ENCODE measurements at places on chromosomes 1 and 21.
A peak's percentile ranks its signal among the peaks of the same experiment; 100 is the strongest.

- no peaks in the 10 kb centered on the region for H3K4me1 ChIP-seq
- no peaks in the 10 kb centered on the region for H3K36me3 ChIP-seq
- no peak overlapping the region for H3K4me3 ChIP-seq
- no peak overlapping the region for H3K27ac ChIP-seq
- DNase-seq: no peak
Measured at GRCh38 chr1:65011983-65012382, 45.6 kb upstream of the JAK1 start.

DNA sequence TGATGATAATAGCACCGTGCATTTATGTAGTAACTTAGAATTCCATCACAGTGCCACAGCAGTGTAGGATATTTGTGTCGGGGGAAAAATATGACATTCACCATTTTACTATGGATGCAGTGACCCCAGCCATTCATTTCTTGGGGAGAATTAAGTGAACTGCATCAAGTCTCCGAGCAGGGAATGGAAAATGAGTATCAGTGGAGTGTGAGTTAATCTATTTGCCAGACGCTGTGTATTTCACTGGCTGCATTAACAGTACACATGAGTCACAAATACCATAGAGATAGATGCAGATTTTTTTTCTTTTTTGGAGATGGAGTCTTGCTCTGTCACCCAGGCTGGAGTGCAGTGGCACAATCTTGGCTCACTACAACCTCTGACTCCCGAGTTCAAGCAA is 33.8 kb upstream of the SLC45A1 start:
- DNase-seq: no peak
- peaks cover 34% of the 10 kb centered on the region for H3K4me1 ChIP-seq
- no peak overlapping the region for H3K27ac ChIP-seq
- no peak overlapping the region for H3K4me3 ChIP-seq
- peaks cover 3% of the 10 kb centered on the region for H3K27me3 ChIP-seq

GRCh38 chr1:9093581-9093980 is 24.1 kb upstream of the SLC2A5 start:
- peaks cover 3% of the 10 kb centered on the region for H3K27me3 ChIP-seq
- H3K4me1 ChIP-seq: peaks cover 5% of the 10 kb centered on the region
- no peak for DNase-seq
- H3K36me3 ChIP-seq: peaks cover 14% of the 10 kb centered on the region

DNA sequence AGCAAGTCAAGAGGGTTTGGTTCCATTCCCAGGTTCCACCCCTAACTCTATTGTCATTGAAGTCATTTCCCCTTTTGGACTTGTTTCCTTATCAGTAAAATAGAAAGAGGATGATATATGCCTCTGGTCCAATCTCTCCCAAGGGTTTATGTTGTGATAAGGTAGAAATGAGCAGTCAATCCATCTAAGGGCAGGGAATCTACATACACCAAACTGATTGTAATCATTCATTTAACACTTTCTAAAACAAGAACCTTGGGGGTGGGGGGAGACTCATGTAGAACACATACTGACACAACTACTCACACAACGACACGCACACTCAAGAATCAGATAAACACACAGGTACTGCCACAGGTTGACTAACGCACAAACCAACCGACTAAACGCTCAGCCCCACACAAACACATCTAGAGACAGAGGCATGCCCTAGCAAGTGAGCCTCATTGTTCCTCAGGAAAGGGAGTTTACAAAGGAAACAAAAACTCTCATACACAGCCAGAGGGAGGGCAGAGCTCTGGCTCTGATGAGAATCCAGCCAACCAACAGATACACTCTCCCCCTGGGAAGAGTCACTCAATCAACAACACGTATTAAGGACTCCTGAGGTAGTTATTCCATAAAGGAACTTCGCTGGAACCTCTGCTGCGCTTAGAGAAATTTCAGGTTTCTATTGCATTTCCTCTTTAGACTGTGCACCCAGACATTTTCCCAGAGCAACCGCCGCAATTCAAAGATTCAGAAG is 1.0 kb downstream of the F11R start:
- no peak overlapping the region for H3K27ac ChIP-seq
- peaks cover 20% of the 10 kb centered on the region for H3K4me1 ChIP-seq
- no peak for DNase-seq
- H3K4me3 ChIP-seq: peak overlapping the region; percentile 83
- H3K36me3 ChIP-seq: no peaks in the 10 kb centered on the region

- H3K4me3 ChIP-seq: no peak overlapping the region
- no peak for DNase-seq
- H3K36me3 ChIP-seq: no peaks in the 10 kb centered on the region
Measured at GRCh38 chr1:10675813-10676212, 120.6 kb downstream of the CASZ1 start.

DNA sequence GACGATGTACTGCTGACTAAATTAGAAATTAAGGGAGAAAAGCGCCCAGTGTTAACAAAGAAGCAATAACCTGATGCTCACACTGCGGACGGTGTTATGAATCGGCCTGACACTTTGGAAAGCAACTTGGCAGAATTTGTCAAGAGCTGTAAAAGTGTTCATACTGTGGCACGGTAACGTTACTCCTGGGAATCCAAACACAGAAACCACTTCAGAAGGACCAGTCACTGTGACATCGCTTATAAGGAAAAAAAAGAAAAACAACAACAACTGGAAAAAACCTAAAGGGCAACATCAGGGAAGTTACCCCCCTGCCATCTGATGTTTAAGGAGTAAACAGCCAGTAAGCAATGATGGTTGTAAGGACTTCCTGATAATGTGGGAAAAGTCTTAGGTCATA is 27.7 kb downstream of the CAPZB start:
- peaks cover 7% of the 10 kb centered on the region for H3K36me3 ChIP-seq
- DNase-seq: no peak
- peaks cover 3% of the 10 kb centered on the region for H3K27me3 ChIP-seq
- peaks cover 74% of the 10 kb centered on the region for H3K4me1 ChIP-seq
- peak overlapping the region; percentile 57 for H3K4me3 ChIP-seq

- no peaks in the 10 kb centered on the region for H3K36me3 ChIP-seq
- DNase-seq: no peak
- H3K27me3 ChIP-seq: peaks cover 50% of the 10 kb centered on the region
- peaks cover 15% of the 10 kb centered on the region for H3K4me1 ChIP-seq
- no peak overlapping the region for H3K4me3 ChIP-seq
- no peak overlapping the region for H3K27ac ChIP-seq
Measured at GRCh38 chr1:19758227-19758830, 41.4 kb downstream of the TMCO4 start.

- H3K36me3 ChIP-seq: peaks cover 39% of the 10 kb centered on the region
- H3K4me3 ChIP-seq: peak overlapping the region; percentile 87
- H3K27me3 ChIP-seq: peaks cover 14% of the 10 kb centered on the region
- H3K4me1 ChIP-seq: peaks cover 20% of the 10 kb centered on the region
- no peak overlapping the region for H3K27ac ChIP-seq
- no peak for DNase-seq
Measured at GRCh38 chr1:247111259-247111699, 7.1 kb upstream of the ZNF669 start.

DNA sequence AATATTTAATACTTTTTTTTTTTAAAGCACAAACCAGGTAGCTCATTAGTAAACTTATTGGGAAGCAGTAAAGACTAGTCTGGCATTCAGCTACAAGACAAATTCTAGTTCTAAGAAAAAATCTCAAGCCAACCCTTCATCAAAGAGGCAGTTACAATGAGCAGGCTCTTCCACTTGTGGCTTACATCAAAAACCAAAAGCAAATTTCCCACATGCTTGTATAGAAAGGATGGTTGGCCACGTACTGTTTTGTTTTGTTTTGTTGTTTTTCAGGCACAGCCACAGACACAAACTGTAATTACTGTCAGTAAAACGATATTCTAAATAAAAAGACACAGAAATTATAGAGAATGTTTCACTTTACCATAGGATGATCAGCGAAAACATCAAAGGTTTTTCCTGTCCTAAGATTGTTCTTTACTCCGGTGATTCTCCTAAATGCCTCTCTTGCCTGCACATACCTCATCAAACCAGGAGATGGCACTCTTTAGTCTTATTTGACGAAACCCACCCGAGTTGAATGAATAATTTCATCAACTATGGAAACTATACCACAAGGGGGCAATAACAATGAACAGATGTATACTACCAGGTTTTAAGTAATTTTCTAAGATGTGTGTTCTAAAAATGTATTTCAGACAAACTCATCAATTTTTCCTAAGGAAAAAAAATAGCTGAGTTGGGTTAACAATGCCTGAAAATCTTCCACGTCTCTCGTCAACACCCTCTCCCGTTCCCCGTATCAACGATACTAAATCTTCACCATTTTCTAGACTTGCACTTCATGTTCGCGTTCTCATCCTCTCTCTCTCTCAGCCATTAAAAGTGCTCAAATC is 26.9 kb downstream of the RPL5 start:
- DNase-seq: peak; percentile 51
- H3K27me3 ChIP-seq: no peaks in the 10 kb centered on the region
- H3K4me1 ChIP-seq: no peaks in the 10 kb centered on the region

- no peak overlapping the region for H3K4me3 ChIP-seq
- DNase-seq: no peak
- H3K36me3 ChIP-seq: no peaks in the 10 kb centered on the region
- H3K27ac ChIP-seq: no peak overlapping the region
- H3K27me3 ChIP-seq: peaks cover 12% of the 10 kb centered on the region
- peaks cover 17% of the 10 kb centered on the region for H3K4me1 ChIP-seq
Measured at GRCh38 chr1:230728710-230729392, 14.9 kb upstream of the AGT start.

- H3K4me3 ChIP-seq: no peak overlapping the region
- no peak for DNase-seq
- H3K27ac ChIP-seq: no peak overlapping the region
- H3K36me3 ChIP-seq: no peaks in the 10 kb centered on the region
Measured at GRCh38 chr1:154729031-154729442, 121.1 kb upstream of the ADAR start.

DNA sequence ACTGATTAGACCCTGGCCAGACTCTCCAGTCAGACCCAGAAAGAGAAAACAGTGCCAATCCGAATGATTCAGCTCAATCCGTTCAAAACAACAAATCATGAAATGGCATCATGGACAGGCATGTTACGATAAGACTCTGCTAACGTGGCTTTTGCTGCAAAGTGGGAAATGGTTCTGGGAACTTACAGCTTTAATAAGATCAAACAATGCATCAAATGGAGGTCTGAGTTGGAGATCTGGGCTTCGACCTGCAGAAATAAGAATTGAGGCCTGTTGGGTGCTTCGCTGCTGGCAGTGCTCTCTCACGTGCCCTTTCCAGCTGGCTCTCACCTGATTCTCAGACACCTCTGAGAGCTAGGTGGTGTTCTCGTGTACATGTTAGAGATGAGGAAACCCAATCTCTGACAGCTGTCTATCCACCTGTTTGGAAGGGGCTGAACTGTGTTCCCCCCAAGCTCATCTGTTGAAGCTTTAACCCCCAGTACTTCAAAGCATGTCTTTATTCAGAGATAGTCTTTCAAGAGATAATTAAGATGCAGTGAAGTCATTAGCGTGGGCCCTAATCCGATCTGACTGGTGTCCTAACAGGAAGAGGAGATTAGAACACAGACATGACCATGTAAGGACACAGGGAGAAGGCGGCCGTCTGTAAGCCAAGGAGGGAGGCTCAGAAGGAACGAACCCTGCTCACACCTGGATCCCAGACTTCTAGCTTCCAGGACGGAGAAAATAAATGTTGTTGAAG is 45.5 kb upstream of the ETS2 start:
- H3K27me3 ChIP-seq: peaks cover 10% of the 10 kb centered on the region
- no peak for DNase-seq
- no peak overlapping the region for H3K4me3 ChIP-seq
- no peaks in the 10 kb centered on the region for H3K36me3 ChIP-seq

GRCh38 chr1:1759456-1760344 is 18.6 kb downstream of the NADK start:
- H3K27ac ChIP-seq: peak overlapping the region; percentile 48
- H3K4me3 ChIP-seq: no peak overlapping the region
- no peak for DNase-seq
- H3K27me3 ChIP-seq: no peaks in the 10 kb centered on the region

DNA sequence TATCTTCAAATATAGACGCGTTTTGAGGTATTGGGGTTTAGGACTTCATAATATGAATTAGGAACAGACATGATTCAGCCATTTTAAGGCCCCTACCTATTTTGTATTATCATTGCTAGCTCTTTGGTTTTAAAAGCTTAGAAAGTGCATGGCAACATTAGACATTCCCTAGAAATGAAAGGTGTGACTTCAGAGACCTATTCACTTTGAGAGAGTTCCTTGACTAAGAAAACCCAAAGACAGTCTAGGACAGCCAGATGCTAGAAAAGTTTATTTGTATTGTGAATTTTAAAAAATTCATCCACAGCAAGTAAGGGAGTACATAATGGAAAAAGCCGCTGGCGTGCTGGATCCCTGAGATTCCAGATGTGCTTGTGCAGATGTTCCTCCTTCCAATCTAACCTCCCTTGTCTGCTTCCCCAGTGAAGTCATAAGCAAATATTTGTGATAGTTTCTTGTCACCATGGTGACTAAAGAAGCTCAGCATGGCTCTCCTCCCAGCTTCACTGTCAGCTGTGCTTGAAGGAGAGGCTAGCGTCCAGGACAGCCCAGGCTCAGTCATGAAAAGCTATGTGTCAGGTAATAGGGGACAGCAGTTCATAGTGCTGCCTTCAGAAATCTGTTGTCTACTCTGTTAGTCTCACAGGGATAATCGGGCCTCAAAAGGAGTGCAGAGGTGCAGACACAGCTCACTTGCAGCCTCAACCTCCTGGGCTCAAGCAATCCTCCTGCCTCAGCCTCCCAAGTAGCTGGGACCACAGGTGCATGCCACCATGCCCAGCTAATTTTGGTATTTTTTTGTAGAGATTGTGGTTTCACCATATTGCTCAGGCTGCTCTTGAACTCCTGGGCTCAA is 34.8 kb downstream of the KPNA6 start:
- peak overlapping the region; percentile 79 for H3K27ac ChIP-seq
- no peaks in the 10 kb centered on the region for H3K27me3 ChIP-seq
- peaks cover 37% of the 10 kb centered on the region for H3K36me3 ChIP-seq
- peaks cover 4% of the 10 kb centered on the region for H3K4me1 ChIP-seq
- H3K4me3 ChIP-seq: no peak overlapping the region

DNA sequence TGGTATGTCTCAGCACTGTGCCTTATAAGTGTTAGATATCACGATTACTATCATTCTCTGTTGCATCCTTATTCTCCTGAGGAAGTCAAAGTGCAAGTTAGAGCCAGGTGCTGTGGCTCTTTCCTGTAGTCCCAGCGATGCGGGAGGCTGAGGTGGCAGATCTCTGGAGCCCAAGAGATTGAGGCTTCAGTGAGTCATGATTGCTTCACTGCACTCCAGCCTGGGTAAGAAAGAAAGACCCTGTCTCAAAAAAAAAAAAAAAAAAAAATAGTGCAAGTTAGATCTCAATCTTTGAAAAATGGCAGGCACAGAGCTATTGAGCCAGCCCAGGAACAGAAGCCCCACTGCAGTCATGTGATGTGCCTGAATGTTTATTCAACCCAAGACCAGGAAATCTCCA is 147.8 kb upstream of the POGK start:
- no peaks in the 10 kb centered on the region for H3K36me3 ChIP-seq
- H3K27ac ChIP-seq: no peak overlapping the region
- peaks cover 4% of the 10 kb centered on the region for H3K27me3 ChIP-seq

DNA sequence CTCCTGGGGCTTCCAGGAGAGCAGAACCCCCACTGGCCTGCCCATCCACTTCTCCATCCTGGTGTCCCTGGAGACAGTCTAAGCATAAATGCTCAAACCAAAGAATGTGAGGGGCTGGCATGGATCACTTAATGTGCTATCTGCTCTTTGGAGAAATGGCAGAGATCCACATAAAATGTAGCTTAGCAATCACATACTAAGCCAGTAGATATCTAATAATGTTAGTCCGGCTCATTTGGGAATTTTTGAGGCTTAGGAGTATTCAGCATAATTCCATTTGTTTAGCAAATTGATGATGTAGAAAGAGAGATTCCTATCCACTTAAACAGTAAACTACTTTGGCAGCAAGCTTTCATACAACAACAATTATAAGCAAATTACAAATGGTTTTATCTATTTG is 90.7 kb downstream of the TENT5C start:
- no peaks in the 10 kb centered on the region for H3K36me3 ChIP-seq
- DNase-seq: no peak
- no peak overlapping the region for H3K27ac ChIP-seq
- H3K27me3 ChIP-seq: peaks cover 13% of the 10 kb centered on the region
- no peaks in the 10 kb centered on the region for H3K4me1 ChIP-seq
- H3K4me3 ChIP-seq: no peak overlapping the region

Measured in nephron progenitor cell (in vitro differentiated cells).